ENCODE measurements at places on chromosomes 5 and 9.
A peak's percentile ranks its signal among the peaks of the same experiment; 100 is the strongest.

DNA sequence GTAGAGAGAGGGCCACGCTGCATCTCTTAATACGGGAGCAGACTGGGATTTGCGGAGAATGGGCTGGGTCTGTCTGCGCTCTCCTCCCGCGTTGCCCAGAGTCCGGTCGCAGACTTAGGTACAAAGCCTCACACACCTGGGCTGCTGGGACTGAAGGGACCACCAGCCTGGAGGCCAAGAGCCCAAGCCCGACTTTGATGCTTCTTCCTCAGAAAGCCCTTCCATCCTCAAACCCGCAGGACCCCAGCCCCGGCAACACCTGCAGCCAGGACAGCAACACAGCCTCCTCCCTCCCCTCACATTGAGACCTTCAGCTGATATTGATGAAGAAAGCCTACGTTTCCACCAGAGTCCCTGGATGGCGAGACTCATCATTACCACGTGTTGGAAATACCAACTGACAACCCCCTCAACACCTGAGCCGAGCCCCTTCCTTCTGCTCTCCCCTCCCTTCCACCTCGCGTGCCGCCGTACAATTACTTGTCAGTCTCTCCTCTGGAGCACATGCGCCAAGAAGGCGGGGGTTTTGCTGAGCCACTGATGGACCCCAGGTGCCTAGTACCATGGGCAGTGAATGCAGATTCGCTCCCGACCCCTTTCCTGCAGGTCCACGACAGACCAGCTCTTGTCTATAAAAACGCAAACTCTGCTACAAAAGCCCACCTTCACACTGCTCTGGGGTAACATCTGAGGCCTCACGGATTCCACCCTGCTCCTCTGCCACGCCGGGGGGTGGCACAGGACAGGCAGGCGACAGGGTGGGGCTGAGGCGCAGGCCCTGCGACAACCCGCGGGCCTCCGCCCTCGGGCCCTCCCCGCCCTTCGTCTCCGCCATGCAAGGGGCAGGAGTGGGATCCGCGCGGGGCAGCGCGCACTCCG lies 841 bp downstream of the ASB6 start:
- no peak for DNase-seq

DNA sequence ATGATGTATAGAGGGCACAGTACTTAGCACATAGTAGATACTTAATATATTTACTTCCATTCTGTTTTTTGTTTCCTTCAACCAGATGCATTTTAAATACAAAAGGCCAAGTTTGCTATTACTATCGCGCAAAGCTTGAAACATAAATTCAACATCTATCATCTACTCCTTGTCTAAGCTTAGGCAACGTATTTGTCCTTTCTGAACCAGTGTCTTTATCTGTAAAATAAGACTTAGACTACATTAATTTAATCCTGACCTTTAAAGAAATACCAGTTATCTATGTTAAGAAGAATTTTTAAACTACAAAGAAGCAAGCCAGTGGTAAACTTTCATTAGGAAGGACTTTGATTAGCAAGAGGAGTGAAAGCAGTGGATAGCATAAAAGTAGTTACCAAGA lies 173.0 kb downstream of the WDR70 start:
- DNase-seq: no peak

DNA sequence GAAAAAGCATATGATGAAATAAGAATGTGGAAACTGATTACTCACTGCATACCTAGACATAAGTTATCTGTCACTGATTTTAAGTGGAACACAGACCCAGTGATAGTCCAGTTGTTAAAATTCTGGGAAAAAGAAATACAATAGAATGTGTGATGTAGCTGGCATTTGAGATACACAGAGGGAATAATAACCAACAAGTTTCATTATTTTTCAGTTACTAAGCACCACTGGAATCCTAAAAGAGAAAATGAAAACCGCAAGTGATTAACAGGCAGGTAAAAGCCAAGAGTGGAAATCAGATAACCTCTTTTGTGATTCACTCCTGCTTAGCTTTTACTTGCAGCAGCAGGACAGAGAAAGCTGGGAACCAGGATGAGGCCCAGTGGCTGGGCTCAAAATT lies 994.0 kb upstream of the SEMA6A start:
- no peak for DNase-seq

DNA sequence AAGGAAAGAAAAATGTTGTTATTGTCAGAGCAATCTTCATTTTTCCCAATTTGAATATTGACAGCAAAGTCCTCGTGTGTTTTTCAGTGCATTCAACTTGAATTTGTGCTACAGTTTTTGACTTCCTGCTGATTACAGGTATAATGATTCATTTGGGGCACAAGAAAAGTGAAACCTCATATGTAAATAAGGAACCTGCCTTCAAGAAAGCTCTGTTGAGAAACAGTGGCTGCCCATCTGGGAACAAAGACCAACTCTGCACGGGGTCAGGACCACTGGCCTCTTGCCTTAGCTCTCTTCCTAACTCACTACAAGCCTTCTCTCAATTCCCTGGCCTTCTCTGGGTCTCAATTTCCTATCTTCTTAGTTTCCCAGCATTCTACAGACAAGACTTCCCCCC lies 21.0 kb downstream of the TIMD4 start:
- no peak for DNase-seq

DNA sequence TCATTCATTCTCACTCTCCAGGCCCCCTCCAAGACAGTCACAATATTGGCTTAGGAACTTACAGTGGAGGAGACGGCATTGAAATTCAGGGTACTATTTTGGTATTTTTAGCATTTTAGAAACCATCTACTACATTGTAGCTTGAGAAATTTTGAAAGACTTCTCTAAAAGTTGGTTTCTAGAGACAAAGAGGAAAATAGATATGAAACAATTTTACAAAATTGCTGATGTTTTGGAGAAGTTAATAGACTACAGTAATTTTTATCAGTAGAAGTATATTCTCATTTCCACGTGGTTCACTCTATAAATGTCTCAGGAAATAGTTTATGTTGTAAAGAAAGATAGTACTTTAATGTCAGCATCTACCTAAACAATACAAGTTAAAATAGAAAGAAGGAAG lies 63.2 kb upstream of the ZSWIM6 start:
- no peak for DNase-seq

GRCh38 chr5:104344809-104345208 lies 782.2 kb upstream of the NUDT12 start:
- DNase-seq: peak; percentile 34

GRCh38 chr9:96660692-96661248 lies 5.7 kb upstream of the PRXL2C start:
- no peak for DNase-seq

GRCh38 chr5:154391788-154392187 lies 54.0 kb upstream of the SAP30L start:
- DNase-seq: no peak

DNA sequence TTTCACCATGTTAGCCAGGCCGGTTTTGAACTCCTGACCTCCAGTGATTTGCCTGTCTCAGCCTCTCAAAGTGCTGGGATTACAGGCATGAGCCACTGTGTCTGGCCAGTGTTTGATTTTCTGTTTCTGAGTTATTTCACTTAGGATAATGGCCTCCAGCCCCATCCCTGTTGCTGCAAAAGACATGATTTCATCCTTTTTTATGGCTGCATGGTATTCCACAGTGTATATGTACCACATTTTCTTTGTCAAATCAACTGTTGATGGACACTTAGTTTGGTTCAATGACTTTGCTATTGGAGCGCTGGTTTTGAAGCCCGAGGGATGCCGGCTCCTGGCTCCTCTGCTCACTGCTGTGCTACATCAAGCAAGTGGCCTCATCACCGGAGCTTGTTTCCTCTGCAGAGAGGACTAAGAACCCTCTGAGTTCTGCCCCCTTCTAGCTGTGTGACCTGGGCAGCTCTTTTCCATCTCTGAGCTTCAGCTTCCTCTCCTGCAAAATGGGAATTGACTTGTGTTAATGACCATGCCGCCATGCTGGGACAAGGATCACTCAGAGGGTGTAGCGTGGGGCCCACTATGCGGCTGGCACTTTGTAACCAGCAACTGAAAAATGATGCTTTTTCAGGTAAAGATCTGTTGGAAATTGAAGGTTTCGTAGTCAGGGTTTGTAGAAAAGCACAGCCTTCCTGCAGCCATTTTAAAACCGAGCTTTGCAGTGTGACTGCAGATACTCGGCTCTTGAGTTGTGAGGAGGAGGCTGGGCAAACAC lies 4.6 kb upstream of the NEURL1B start:
- DNase-seq: no peak

GRCh38 chr9:128906741-128907140 lies 14.0 kb upstream of the PHYHD1 start:
- no peak for DNase-seq

GRCh38 chr5:143434261-143435209 lies 31.0 kb upstream of the NR3C1 start:
- no peak for DNase-seq

DNA sequence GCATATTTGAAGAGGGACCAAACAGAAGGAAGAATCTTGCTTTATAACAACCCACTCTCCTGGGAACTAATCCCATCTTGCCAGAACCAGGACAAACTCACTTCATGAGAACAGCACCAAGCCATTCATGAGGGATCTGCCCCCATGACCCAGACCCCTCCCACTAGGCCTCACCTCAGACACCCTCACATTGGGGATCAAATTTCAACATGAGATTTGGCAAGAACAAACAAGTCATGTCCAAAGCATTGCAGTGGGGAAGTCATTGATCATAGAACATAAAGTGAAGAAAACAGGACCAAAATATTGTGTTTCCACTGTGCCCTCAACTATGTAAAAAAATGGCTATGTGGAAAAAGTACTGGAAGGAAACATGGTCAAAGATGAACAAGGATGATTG lies 43.9 kb downstream of the MAP1B start:
- DNase-seq: no peak

GRCh38 chr9:122217640-122218039 lies 11.1 kb downstream of the LHX6 start:
- no peak for DNase-seq

DNA sequence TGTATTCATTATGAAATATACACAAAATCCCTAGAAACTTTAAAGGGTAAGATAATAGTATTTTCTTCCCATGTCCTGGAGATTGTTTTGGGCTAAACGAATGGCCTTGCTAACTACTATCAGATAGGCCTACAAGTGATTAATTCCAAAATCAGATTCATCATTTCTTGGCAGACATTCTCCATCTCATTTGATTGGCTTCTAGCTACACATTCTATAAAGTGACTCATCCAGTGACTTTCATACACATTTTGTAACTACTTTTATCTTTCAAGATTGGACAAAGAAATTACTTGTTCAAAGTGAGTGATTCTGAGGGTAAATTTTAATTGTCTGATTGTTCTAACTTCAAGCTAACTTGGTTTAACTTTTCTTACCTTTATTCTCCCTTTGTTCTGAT lies 93.3 kb downstream of the RAPGEF6 start:
- peak; percentile 78 for DNase-seq

GRCh38 chr9:72113056-72113455 lies 36.2 kb upstream of the GDA start:
- DNase-seq: no peak

GRCh38 chr9:127874301-127875221 lies 2.9 kb downstream of the AK1 start:
- DNase-seq: no peak

DNA sequence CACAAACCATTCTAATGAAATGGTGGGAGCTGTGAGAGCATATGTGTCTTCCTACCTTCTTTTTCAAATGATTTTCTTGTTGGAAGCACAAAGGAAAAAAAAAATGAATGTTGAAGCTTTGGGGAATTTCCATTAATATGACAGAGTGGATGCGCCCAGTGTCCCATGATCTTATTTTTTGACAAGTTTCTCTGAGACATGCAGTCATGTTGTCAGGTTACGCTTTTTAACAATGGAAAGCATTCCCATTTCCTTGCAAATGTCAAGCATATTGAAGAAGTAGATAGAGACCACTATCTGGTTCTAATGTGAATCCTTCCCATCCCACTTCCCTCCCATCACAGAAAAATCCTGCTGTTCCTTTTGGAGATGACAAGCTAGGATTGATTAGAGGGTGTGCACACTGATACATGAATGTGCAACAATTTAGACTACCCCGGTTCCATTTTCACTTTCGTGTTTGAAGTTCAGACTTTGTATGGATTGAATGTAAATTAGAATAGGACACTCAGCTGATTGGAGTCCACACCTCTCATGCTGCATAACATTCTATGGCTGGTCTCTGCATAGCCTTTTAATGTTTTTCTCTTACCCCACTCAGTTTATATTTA lies 919.4 kb downstream of the TLE4 start:
- DNase-seq: no peak

DNA sequence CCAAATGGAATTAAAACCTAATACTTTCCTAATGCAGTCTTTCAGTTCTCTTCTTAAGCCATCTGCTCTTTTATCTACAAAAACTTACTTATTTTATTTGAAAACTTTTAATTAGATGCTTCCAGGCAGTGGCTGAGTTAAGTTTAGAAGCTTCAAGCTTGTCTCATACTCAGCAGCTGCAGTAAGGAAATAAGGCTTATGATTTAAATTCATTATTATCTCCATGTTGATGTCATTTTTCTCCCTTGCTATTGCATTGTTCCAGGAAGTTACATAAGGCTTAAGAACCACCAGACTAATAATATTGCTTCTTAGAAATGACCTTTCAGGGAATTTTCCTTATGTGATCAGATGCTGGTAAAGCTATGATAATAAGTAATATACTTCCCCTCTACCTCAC lies 119.6 kb downstream of the PPP2R2B start:
- no peak for DNase-seq

DNA sequence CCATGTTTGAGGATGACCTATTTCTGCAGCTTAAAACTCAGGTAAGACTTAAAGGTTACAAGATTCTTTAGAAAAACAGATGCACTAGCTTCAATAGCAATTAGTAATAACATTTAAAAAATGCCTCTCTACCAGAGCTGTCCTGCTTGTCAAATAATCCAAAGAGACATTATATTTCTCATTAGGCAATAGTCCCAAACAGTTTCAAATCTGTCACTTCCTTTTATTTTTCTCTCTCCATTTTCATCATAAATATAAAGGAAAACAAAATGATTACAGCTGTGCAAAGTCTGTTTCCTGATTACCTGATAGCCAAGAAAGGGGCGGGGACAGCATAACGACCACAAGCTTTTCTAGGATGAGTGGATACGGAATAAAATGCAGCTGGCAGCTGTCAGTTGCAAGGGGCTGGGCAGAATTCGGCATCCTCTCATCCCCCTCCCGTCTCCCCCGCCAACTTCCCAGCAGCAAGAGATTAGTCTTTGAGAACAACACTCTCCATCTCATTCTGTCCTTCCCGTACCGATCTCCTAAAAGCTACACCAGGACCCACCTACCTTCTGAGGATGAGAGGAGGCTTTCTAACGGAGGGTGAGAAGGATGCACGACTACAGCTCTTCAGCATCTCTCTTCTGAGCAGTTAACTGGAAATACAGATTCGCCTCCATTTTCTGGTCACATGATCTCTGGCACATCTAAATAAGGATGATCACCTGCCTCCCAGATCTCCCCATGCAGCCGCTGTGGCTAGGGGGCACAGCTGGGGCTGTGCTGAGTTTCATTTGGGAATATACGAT lies 72.5 kb upstream of the PCA3 start:
- no peak for DNase-seq
